ENCODE measurements at places on chromosomes 7 and 10.

- DNase-seq, result no peak
Observed at GRCh38 chr10:11864727-11865126, 41.6 kb downstream of the PROSER2 start.

DNA sequence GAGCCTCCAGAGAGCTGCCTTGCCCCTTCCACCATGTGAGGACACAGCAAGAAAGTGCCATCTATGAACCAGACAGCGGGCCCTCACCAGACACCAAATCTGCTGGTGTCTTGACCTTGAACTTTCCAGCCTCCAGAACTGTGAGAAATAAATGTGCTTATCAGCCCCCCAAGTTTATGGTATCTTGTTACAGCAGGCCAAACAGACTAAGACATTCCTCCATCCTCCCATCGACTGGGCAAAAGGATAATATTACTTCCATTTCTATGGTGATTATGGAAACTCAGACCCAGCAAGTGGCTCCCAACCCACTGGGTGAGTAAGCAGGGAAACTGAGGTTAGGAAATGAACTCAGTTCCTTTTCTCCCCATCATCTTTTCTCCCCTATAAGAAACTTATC is 288.4 kb downstream of the KCNMA1 start:
- DNase-seq, result no peak

- DNase-seq, result no peak
Observed at GRCh38 chr7:12839508-12840153, 152.2 kb downstream of the ARL4A start.

GRCh38 chr7:158327571-158328180 is 259.9 kb downstream of the PTPRN2 start:
- DNase-seq, result no peak

GRCh38 chr10:61761825-61762217 is 99.1 kb downstream of the CABCOCO1 start:
- no peak for DNase-seq

DNA sequence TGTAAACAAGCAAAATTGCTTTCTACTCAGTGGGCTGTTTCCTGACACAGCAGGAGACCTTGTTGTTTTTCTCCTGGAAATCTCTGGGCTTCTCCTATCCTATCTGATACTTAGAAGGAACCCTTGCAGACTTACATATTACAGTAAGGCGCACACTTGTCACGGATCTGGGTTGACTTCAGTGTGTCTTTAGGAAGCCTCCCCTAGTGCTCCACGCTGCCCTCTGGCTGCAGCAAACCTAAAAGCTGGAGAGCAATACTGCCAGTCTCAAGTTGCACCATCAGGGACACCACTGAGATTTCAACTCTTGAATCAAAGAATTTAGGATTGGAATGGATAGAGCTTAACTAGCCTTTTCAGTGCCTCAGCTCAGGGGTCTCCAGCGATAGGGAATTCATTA is 495.3 kb downstream of the LRMDA start:
- no peak for DNase-seq

GRCh38 chr10:117413928-117414618 is 38.8 kb upstream of the PDZD8 start:
- DNase-seq, result no peak

GRCh38 chr7:118259115-118259514 is 34.6 kb downstream of the ANKRD7 start:
- no peak for DNase-seq

GRCh38 chr7:24052572-24053260 is 231.3 kb upstream of the NPY start:
- DNase-seq, result no peak

GRCh38 chr7:48004032-48004431 is 24.6 kb upstream of the HUS1 start:
- no peak for DNase-seq

GRCh38 chr7:33107136-33108066 is 1.8 kb downstream of the RP9 start:
- peak; percentile 32 for DNase-seq

DNA sequence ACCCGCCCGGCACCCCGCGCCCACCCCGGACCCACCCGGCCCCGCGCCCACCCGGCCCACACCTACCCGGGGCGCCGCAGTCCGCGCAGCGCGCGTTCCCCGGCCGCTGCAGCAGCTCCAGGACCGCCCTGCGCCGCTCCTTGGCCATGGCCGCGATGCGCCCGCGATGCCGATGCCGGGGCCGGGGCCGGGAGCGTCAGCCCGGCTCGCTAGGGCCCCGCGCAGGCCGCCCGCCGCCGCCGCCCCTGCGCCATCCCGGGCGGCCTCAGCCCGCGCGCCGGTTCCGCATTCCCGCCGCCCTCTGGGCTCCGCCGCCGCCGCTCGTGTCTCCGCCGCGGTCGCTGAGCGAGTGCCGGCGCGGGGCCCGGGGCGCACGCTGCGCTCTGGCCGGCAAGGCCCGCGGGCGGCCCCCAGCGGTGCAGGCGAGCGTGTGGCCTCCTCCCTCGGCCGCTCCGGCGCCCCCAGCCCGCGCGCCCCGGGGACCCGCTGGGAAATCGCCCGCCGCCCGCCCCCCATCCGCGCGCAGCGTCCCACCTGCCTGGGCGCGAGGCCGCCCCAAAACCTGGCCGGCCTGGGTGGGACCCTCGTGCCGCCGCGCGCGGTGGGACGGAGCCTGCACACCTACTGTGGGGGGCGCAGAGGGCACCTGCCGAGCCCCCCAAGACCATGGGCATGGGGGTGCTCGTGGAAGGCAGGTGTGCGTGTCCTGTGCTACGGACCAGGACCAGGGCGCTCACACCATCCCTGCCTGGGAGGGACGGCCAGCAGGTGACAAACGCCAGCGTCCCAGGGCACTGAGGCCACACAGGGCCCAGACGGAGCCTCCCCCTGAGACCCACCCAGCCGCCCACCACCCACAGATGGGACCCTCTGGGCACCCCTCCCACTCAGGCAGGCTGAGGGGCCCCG is at the start of gene ADAP1:
Gene ADAP1 (minus strand): TSS at position 351 of the 909 bp plus-strand sequence. CDS start 203 bp downstream, at position 148.
- DNase-seq, result peak; percentile 72

- DNase-seq, result no peak
Observed at GRCh38 chr10:107437921-107438320, 273.4 kb upstream of the SORCS1 start.

DNA sequence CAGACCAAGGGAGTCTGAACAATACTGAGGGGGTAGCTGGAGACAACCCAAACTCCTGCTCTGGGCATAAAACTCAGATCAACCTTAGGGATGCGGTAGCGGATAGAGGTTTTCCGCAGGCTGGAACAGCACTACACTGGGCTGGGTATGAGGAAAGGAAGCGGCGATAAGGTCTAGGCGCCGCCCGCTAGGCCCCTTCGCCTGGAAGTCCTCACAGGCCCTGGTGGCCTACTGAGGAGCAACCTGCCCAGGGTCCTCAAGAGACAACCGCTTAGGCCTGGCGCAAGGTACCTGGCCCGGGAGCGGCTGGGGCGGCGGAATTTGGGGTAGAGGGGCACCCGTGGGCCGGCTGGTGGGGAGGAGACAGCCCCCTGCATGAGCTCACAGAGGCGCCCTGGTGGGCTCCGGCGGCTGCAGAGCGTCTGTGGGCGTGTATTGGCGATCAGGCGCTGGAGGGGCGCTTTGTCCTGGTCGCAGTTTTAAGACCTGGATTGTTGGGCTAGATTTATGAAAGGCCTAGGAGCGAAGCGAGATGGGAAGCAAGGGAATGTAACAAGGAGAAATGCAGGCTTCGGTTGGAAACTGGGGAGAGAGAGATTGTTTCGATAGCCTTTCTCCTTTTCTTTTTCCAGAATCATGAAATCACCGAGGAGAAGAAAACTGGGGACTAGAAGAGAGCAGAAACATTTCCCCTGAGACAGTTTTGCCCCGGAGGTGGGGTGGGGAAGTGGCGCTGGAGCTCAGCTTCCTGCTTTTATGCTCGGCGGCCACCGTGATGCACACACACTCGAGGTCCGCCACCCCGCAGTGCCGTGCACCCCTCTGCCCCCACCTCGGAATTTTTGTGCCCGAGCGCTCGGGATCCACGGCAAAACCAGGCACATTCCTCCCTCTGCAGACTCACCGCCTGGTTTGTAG is 2.4 kb upstream of the NKX2-3 start:
- no peak for DNase-seq

DNA sequence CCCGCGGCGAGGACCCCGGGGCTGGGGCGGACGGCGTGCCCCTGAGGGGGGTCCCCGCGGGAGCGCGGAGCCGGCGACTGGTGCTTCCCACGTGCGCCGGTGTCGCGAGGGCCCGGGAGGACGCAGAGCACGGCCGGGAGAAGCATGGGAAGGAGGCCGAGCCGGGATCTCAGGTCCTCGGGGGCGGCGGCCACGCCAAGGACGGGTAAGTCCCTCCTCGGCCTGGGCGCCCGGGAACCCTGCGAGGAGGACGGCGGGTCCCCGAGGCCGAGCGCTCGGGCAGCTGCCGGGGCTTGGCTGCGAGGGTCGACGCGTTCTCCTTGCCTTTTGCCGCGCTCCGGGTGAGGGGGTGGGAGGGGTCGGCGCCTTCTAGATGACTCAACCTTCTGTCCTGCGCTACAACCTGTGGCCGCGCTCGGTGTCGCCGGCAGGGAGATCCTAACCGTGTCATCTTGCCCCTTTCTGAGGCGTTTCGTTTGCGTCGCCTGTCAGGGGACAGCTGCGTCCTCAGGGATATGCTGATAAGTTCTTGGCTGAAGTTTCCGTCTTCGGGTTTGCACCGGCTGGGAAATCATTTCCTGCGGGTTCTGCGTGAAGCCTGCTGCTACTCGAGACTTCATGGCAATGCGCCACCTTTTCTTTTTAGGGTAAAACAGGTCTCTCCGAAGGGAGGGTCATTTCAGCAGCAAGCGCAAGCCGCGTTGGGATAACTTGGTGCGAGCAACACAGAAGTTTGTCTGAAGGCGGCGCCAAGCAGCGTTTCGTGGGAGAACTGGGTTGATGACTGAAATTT is 529 bp downstream of the TASOR2 start:
- DNase-seq, result peak; percentile 48

- no peak for DNase-seq
Observed at GRCh38 chr10:131221632-131222277, 89.8 kb downstream of the TCERG1L start.

DNA sequence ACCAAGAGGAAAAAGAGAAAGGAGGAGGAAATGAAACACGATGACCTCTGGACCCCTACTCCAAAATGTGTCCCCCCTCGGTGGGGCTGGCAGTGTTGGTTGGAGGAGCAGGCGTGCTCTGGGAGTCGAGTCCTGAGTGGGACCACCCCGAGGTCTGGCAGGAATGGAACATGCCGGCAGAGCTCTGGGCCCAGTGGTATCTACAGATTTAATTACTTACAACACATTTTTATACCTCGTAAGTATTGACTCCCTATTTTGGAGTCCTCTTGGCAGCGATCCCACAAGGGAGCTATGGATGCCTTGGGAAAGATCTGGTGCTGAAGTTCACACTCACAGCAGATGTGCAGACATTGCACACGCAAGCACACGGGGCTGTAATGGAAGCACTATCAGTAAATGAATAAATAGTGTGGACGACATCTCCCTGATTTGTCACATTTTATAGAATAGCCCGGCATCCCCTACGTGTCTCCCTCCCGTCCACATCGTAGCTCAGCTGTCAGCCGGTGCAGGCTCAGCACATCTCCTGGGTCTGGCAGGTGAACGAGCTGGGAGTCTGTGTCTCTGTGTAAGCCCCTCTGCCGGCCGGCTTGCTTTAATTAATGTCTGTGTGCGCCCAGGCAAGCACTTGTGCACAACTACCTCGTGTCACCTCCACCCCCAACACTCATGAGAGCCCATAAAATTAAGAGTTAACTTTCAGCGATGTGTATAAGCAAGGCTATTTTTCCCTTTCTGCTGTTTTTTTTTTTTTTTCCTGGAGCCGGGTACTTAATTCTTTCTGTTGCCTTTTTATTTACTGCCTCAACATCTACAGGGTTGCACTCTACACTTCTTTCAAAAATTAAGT is 603.2 kb downstream of the LRMDA start:
- no peak for DNase-seq

DNA sequence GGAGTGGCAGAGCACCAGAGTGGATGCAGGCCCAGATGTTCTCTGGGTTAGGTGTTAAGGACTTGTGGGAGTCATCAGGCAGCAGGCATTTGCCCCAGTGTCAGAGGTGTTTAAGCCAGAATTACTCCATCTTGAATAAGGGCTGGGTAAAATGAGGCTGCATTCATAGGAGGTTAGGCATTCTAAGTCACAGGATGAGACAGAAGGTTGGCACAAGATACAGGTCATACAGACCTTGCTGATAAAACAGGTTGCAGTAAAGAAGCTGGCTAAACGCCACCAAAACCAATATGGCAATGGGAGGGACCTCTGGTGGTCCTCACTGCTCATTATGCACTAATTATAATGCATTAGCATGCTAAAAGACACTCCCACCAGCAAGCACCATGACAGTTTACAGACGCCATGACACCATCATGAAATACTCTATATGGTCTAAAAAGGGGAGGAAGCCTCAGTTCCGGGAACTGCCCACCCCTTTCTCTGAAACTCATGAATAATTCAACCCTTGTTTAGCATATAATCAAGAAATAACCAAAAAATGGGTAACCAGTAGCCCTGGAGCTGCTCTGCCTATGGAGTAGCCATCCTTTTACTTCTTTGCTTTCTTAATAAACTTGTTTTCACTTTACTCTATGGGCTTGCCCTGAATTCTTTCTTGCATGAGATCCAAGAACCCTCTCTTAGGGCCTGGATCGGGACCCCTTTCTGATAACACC is 882 bp upstream of the LRRC61 start:
- DNase-seq, result no peak

GRCh38 chr7:45400680-45401079 is 173.5 kb upstream of the ADCY1 start:
- DNase-seq, result no peak

GRCh38 chr7:10584886-10585285 is 388.8 kb upstream of the PHF14 start:
- no peak for DNase-seq

All from GDM1 (cell line).